ENCODE measurements at places on chromosomes 7 and 10. TPM values are rescaled to one million over a fixed set of nuclear protein-coding genes. Genes with fewer than 3 reads are reported as not detected.

- H3K27me3 ChIP-seq, result no peaks in the 10 kb centered on the region
- H3K36me3 ChIP-seq, result no peaks in the 10 kb centered on the region
- DNase-seq, result peak; percentile 69
- H3K4me1 ChIP-seq, result peaks cover 3% of the 10 kb centered on the region
Observed at GRCh38 chr10:110226926-110227641, 19.7 kb downstream of the MXI1 start.

DNA sequence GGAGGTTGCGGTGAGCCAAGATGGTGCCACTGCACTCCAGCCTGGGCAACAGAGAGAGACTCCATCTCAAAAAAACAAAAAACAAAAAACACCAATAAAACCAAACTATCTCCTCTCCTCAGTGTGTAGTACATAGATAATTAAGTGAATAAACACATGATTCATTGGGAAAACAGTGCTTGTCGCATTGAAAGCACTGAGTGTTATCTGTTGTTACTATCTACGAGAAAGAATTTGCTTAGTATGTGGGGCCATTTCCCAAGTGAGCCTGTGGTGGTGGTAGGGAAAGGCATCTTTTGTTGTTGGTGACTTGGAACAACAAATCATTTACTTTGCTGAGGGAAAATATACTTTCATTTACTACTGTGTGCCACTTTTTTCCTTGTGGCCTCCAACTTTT lies 42.6 kb downstream of the RSBN1L start:
- H3K27me3 ChIP-seq, result no peaks in the 10 kb centered on the region
- no peak overlapping the region for H3K27ac ChIP-seq
- no peak overlapping the region for H3K4me3 ChIP-seq
- no peaks in the 10 kb centered on the region for H3K36me3 ChIP-seq

DNA sequence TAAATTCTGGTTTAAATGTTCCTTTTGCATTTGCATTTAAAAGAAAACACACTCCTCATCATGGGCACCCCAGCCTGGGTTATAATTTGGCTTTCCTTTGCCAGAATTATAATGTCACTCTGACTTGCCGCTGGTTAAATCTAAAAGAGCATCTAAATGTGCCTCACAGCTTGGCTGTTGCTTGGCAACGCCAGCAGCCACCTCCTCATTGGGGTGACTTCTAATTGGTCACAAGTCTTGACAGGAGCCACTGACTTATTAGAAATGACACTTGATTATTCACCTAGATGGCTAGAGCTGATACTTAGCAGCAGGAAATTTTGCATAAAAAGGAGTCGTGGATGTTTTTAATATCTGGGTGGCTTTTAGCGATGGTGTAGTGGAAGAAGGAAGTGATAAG lies 114.3 kb downstream of the TBXAS1 start:
- no peak overlapping the region for H3K27ac ChIP-seq
- no peaks in the 10 kb centered on the region for H3K4me1 ChIP-seq
- no peak overlapping the region for H3K4me3 ChIP-seq
- H3K36me3 ChIP-seq, result no peaks in the 10 kb centered on the region

- H3K27me3 ChIP-seq, result no peaks in the 10 kb centered on the region
- peaks cover 14% of the 10 kb centered on the region for H3K4me1 ChIP-seq
- H3K27ac ChIP-seq, result no peak overlapping the region
- H3K36me3 ChIP-seq, result no peaks in the 10 kb centered on the region
- no peak for DNase-seq
- no peak overlapping the region for H3K4me3 ChIP-seq
Observed at GRCh38 chr10:80146918-80147317, 14.4 kb downstream of the PLAC9 start.

- no peaks in the 10 kb centered on the region for H3K4me1 ChIP-seq
- no peak overlapping the region for H3K27ac ChIP-seq
- H3K27me3 ChIP-seq, result no peaks in the 10 kb centered on the region
- H3K4me3 ChIP-seq, result no peak overlapping the region
Observed at GRCh38 chr7:27104341-27105058, 2.0 kb upstream of the HOXA2 start.

DNA sequence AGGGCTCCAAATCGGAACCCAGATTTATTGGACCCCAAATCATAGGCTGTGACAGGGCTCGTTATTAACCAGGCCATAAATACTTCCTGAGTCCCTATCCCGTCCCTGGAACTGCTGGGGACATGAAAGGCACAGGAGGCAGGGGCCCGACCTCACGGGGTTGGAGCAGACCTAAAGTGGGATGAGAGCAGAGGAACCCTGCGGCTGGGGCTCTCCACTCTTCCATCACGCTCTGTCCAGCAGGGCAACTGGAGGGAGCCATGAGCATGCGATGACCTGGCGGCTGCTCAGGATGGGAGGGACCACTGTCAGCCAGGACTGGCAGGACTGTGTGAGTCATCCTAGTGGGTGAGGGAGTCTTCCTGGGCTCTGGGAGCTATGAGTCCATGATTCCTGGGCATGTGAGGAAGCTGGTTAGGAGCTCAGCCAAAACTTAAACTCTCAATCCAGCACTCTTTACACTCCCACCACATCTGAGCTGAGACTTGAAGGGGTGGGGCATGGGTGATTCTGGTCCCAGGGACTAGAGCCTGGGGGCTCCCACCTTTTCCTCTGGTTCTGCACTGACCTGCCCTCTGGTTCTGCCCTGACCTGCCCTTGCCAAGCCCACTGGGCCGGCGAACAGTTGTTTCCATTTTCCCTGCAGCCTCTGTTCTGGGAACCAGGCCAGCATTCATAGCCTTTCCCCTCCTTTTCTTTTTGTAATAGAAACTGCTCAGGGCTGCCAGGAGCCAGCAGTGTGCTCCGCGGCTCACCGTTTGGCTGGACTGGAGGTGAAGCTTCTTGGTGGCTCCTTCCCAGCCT lies 47.1 kb downstream of the SYPL1 start:
- H3K27ac ChIP-seq, result peak overlapping the region; percentile 72
- H3K36me3 ChIP-seq, result no peaks in the 10 kb centered on the region

DNA sequence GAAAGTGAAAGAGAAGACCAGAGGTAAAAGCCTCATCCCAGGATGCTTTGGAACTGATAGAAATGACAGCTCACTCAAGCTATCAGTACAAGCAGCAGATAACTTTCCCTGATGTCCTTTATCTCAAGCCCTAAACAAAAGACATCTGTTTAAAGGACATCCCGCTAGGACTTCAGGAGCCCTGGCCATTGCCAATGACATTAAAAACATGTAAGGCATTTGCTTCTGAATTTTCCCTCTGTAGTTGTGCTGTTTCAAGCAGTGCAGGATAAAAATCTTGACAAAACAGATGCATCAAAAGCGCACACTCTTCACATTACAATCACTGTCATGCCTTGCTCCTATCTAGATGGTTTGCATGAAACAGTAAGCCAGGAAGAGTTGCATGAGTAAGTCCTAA lies 159.8 kb downstream of the AOAH start:
- DNase-seq, result no peak
- no peaks in the 10 kb centered on the region for H3K36me3 ChIP-seq
- H3K27me3 ChIP-seq, result no peaks in the 10 kb centered on the region

- no peak overlapping the region for H3K27ac ChIP-seq
- peaks cover 15% of the 10 kb centered on the region for H3K4me1 ChIP-seq
- no peak for DNase-seq
- no peaks in the 10 kb centered on the region for H3K27me3 ChIP-seq
Observed at GRCh38 chr7:55962014-55962413, 2.4 kb upstream of the NIPSNAP2 start.

- H3K36me3 ChIP-seq, result no peaks in the 10 kb centered on the region
- H3K27me3 ChIP-seq, result no peaks in the 10 kb centered on the region
- no peaks in the 10 kb centered on the region for H3K4me1 ChIP-seq
Observed at GRCh38 chr10:34687434-34688210, 127.5 kb downstream of the PARD3 start.

GRCh38 chr7:124796771-124797170 lies 31.2 kb upstream of the GPR37 start:
- H3K27me3 ChIP-seq, result no peaks in the 10 kb centered on the region
- H3K27ac ChIP-seq, result no peak overlapping the region
- DNase-seq, result no peak
- H3K4me3 ChIP-seq, result no peak overlapping the region

GRCh38 chr7:105187302-105188169 lies 173.5 kb downstream of the KMT2E start:
- H3K4me1 ChIP-seq, result no peaks in the 10 kb centered on the region
- DNase-seq, result no peak
- no peaks in the 10 kb centered on the region for H3K36me3 ChIP-seq
- H3K4me3 ChIP-seq, result no peak overlapping the region

DNA sequence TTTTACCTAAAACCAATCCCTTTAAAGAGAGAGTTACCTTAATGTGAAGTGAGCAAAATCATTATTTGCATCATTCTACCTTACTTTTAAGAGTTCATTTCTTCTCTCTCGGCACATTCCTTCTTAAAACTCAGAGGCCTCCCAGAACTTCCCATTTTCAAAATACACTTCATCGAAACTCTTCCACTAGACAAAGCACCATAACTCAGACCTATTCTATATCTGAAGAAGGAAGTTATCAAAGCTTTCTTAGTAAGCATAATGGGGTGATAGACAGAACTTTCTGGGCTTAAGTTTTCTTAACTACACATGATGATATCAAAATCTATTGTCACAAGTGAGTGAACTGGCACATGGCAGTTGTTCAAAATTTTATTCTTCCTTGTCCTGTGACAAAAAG lies 24.6 kb upstream of the GNAT3 start:
- no peak for DNase-seq
- no peaks in the 10 kb centered on the region for H3K36me3 ChIP-seq
- no peak overlapping the region for H3K4me3 ChIP-seq
- no peaks in the 10 kb centered on the region for H3K4me1 ChIP-seq

Gene SLC26A3
- not detected for total RNA-seq

Gene SGCE
- 146 TPM for total RNA-seq

Gene GJD4
- 0.31 TPM for total RNA-seq

Gene TACC2
- 21.3 TPM for total RNA-seq

Gene BAMBI
- total RNA-seq, result 59.6 TPM

Gene SPDYE2B
- 10.6 TPM for total RNA-seq

Gene HPSE2
- total RNA-seq, result 1.7 TPM

Gene INSYN2A
- 2.4 TPM for total RNA-seq

All from testis (tissue), 5 donors.